ENCODE measurements at places on chromosomes 11 and 22. TPM values are rescaled to one million over a fixed set of nuclear protein-coding genes. Genes with fewer than 3 reads are reported as not detected.

GRCh38 chr11:71333473-71333872 is 81.1 kb upstream of the SHANK2 start:
- ATAC-seq, result no peak

- ATAC-seq, result no peak
These were observed 173.4 kb upstream of the TTC12 start for GRCh38 chr11:113141010-113141409.

- ATAC-seq, result no peak
These were observed 27.4 kb downstream of the SCUBE1 start for GRCh38 chr22:43315687-43316217.

GRCh38 chr11:3131330-3131941 is 33.7 kb downstream of the OSBPL5 start:
- no peak for ATAC-seq

DNA sequence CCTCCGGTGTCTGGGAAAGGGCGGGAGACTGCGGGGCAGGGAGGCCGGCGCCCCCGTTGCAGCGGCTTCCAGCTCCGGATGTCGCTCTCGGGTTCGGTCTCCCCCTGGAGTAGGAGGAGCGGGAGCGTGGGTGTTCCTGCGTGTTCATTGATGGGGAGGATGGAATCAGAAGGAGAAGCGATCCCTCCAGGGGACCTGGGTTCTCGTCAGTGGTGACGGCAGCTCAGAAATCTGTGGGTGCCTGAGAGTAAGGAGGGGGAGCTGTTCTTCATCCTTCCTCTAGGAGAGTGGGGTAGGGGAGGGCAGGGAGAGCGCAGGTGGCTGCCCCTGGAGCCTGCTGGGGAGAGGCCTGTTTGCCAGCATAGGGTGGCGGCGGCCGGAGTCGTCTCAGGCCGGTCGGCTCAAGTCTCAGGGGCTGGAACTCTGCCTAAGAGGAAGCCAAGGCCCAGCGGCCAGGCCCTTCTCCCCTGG is 1.1 kb downstream of the UBASH3B start:
- ATAC-seq, result peak; percentile 20

DNA sequence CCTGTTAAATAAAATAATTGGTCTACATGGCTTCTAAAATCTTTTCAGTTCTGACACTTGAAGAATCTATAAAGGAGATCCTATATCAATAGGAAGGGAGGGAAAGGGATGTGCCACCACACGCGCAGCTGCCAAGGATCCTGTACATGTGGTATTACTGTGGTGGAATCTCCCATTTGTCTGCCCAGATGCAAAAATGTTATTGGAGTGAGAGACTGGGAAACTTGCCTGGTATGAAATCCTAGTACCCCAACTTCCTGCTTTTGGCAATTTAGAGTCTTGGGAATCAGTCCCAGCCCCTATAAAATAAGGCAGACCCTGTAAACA is 81.9 kb upstream of the PICALM start:
- ATAC-seq, result no peak

- no peak for ATAC-seq
These were observed 9.0 kb downstream of the FAM118A start for GRCh38 chr22:45318558-45319323.

DNA sequence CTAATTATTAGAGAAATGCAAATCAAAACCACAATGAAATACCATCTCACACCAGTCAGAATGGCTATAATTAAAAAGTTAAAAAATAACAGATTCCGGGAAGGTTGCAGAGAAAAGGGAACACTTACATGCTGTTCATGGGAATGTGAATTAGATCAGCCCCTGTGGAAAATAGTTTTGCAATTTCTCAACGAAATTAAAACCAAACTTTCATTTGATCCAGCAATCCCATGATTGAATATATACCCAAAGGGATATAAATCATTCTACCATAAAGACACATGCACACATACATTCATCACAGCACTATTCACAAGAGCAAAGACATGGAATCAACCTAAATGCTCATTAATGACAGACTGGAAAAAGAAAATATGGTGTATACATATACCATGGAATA is 32.5 kb downstream of the NOX4 start:
- ATAC-seq, result no peak

GRCh38 chr11:46918083-46918787 is at the start of gene LRP4:
Gene LRP4 (minus strand): TSS chr11:46918550. CDS start chr11:46918379, 171 bp downstream.
- peak; percentile 32 for ATAC-seq

DNA sequence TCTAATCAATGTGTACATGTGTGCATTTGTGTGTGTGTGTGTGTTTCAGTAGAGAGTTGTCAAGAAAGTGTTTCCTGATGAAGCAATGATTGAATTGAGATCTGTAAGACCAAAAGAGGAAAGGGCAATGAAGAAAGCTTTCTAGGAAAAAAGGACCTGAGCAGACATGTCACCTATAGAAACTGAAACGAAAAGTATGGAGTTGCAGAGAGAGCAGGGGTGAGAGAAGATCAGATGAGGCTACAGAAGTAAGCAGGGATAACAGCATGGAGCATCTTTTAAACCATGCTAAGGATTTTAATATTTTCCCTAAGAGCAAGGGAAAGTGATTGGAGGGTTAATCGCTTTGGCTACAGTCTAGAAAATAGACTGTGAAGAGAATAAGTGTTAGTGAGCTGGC is 1459.4 kb upstream of the TENM4 start:
- no peak for ATAC-seq

- no peak for ATAC-seq
These were observed 303.5 kb upstream of the ANO3 start for GRCh38 chr11:26028393-26028911.

The PLCB3 gene
- 43.9 TPM for total RNA-seq

The PTPN5 gene
- not detected for total RNA-seq

The OR10S1 gene
- total RNA-seq, result not detected

The GALNT18 gene
- 9.4 TPM for total RNA-seq

The PPP1R14B gene
- total RNA-seq, result 265 TPM
